ENCODE measurements at places on chromosomes 3 and 15.

GRCh38 chr3:79362571-79363270, 405.1 kb downstream of the ROBO1 start:
- no peak for DNase-seq

DNA sequence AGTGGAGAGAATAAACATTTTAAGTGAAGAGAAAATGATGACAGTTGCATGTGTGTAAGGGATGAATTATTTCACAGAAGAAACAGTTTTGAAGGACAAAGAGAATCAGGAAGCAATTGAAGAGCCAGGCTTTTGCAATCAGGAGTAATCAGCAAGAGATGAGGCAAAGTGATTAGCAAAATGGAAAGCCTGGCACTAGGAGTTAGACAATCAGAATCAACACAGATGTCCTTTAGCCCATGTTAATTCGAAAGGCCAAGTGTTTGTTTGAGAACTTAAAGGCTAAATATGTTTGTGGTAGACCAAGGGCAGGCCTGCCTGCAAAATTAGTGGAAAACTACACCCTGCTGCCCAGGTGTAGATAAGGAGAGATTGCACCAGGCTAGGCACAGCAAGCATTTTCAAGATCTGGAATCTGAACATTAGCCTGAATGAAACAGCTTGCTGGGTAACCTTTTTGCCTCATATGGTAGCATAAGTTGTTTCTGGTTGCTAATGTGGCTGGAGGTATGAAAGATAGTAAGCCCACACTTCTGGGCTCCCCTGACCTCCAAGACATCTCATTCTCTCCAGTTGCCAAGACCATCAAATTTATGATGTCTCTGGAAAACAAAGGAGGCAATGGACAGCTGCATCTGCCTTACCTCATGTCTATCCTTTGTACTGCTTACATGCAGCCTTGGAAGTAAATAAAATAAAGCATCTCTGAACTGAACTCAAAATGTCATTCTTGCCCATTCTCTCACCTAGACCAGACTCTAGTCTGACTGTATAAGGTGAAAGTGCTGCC, 22.0 kb upstream of the LEKR1 start:
- no peak for DNase-seq

- no peak for DNase-seq
Observed at GRCh38 chr15:37098468-37099318, 1.7 kb downstream of the MEIS2 start.

DNA sequence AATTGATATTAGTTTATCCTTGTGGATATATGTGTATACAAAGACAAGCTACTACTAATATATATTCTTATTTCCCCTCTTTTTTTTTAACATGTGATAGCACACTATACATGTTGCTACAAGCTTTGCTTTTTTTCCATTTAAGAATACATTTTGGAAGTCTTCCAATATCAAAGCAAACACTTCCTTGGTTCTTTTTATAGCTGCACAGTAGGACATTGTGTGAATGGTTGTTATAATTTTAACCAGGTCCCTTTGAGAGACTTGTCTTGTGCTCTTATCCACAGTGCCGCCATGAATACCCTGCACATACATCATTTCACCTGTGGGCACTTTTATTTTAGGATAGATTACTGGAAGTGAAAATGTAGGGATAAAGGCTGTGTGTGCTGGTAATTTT, 88.7 kb downstream of the CACNA2D3 start:
- DNase-seq, result no peak

DNA sequence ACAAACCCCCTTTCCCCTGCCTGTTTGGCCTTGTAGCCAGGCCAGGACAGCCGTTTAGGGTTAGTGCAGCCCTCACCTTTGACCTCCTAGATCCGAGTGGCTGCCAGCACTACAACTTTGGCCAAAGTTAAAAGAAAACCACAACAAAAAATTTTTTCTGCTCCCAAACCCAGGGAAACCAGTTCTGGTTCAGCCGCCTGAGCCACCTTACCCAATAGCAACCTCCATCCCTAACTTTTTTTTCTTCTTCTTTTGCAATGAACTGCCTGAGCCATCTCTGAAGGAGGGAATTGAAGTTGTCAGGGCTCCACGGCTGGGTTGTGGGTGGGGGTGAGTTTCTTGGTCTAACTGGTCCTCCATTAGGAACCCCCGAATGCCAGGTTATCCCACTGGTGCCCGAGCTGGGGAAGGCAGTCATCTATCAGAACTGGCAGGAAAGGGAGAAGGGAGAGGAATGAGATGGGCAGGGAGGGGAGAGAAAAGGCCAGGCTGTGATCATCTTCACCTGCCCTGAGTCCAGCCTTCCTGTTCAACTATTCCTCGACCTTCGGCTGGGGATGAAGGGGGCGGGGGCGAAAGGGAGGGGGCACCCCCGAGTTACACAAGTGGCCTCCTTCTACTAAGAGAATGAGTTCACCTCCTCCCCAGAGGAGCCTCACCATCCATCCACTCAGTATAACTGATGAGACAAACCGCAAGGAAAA, 6.2 kb upstream of the NR2F2 start:
- no peak for DNase-seq

GRCh38 chr15:37756407-37756806, 178.0 kb upstream of the TMCO5A start:
- no peak for DNase-seq

Measured in stimulated activated CD8-positive, alpha-beta memory T cell treated with anti-CD3 and anti-CD28 coated beads, Interleukin-15, amount 100 ng/mL, for 1 hour (primary cell).